ENCODE measurements at places on chromosomes 1 and 21.
A peak's percentile ranks its signal among the peaks of the same experiment; 100 is the strongest.

GRCh38 chr1:154778275-154778674 lies 91.8 kb downstream of the KCNN3 start:
- DNase-seq = no peak

GRCh38 chr1:228210076-228210651 lies 2.3 kb downstream of the OBSCN start:
- no peak for DNase-seq

- no peak for DNase-seq
Measured at GRCh38 chr1:181587870-181588438, 104.6 kb downstream of the CACNA1E start.

- DNase-seq = no peak
Measured at GRCh38 chr1:184455786-184456185, 69.0 kb downstream of the C1orf21 start.

- no peak for DNase-seq
Measured at GRCh38 chr1:49225464-49225863, 448.8 kb upstream of the BEND5 start.

- DNase-seq = no peak
Measured at GRCh38 chr1:2481885-2482284, 5.8 kb downstream of the PLCH2 start.

GRCh38 chr1:23369335-23370013 lies at the start of gene ZNF436:
ZNF436 (minus strand) TSS chr1:23369836; CDS start chr1:23368005, 1,831 bp downstream.
- DNase-seq = peak; percentile 26

DNA sequence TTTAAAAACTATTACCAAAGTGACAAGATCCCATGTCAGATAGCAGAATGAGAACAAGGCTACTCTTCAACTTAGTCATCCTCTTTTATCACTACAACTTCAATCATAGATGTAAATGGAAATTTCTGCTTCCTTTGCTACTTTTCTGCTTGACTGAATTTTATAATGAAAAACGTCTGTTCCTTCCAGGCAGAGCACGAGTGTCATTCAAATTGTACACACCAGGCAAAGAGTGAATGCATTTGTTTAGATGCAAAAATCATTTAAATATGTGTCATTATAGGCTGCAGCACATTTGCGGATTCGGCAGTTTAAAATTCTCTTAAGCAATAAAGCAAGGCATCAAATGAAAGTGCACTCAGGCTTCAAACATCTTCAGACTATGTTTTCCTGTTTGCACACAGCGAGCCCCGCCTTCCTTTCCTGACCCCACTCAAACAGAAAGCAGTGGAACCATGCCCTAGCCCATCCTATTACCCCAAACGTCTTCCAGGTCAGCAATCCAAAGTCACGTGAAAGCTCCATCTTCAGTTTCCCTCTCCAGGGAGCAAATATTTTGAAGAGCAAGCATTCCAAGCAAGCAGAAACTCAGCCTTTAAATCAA lies 99.6 kb downstream of the APP start:
- DNase-seq = peak; percentile 3

GRCh38 chr1:154608397-154609270 lies 648 bp upstream of the ADAR start:
- peak; percentile 38 for DNase-seq

- DNase-seq = peak; percentile 23
Measured at GRCh38 chr1:38451541-38451993, 405.0 kb upstream of the POU3F1 start.
